Astrocyte (in vitro differentiated cells and primary cell): ENCODE measurements at places on chromosomes 6 and 20.

DNA sequence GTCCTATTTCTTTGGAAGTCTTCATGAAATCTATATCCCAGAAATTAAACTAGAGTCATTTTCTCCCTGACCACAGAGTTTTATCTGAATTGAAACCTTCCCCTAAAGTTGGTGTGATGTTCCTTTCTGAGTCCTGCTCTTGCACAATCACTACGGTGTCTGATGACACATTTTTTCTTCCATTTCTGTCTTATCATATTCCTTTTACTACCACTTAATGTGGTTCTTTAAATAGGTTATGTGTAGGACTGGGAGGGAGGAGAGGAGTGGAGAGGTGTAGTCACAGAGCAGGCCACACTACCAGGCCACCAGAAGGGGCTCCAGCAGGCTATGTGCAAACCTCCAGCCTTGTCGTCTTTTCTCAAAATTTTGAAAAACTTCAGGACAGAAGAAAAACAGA, 39.7 kb upstream of the ATXN1 start:
- DNase-seq: peak; percentile 54

GRCh38 chr6:134510920-134511319, 193.0 kb upstream of the SGK1 start:
- no peak for DNase-seq

- no peak for DNase-seq
Measured at GRCh38 chr6:19446570-19446969, 390.6 kb upstream of the ID4 start.

DNA sequence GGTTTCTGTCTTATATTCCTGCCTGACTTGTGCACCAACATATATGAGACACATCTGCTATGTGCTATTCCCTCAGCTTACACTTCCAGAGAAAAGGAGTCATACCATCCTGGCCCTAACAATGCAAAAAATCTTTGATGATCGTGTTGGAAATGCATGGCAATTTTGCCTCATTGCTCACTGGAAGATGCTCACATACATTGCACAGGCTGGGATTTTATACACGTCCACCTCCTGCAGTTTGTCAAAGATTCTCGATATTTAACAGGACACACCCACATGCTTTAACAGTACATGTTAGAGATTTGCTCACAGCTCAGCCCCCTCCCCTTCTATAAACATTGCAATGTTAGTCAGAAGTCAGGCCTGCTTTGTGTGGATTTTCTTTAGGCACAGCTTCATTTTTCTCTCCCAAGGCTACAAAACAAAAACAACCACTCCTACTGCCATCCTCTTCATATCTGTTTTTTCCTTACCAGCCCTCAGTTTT, 66.1 kb downstream of the ADGB start:
- DNase-seq: no peak

- peak; percentile 27 for DNase-seq
Measured at GRCh38 chr6:104595311-104595820, 264.4 kb downstream of the HACE1 start.

GRCh38 chr20:14383335-14383734, 45.9 kb upstream of the FLRT3 start:
- DNase-seq: no peak

DNA sequence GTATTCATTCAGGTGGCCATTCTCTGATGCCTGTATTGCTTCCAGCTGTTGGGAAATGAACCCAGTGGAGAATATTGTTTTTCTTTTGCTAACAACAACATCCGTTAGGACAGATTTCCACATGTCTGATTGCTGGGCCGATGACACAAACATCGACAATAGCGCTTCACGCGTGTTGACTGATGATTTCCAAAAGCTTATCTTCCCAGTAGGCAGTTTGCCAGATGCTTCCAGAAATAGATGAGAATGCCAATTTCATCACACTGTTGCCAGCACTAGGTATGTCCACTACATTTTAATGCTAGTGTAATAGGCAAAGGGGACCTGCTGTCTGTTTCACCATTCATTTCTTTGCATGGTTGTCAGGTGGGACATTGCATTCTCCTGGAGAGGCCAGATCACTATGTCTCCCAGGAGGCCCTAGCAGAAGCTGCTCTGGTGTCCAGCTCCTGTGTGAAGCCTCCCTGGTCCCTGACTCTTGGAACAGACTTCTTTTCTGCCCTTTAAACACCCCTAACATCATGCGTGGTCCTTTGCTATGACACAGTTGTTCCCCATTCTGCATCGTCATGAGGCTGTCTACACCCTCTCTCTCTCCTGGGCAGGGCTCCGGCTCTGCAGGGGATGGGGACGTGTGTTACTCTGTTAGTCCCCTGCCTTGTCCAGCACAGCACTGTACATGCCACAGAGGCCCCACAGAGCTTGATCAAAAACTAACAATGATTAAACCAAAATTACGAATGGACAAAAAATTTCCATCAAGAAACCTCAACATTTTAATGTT, 181.6 kb downstream of the CDH26 start:
- DNase-seq: no peak

GRCh38 chr6:3473773-3474172, 16.9 kb upstream of the SLC22A23 start:
- no peak for DNase-seq
